ENCODE measurements at places on chromosomes 6 and 20.

GRCh38 chr6:148395583-148396101, 53.0 kb downstream of the SASH1 start:
- DNase-seq, result no peak

DNA sequence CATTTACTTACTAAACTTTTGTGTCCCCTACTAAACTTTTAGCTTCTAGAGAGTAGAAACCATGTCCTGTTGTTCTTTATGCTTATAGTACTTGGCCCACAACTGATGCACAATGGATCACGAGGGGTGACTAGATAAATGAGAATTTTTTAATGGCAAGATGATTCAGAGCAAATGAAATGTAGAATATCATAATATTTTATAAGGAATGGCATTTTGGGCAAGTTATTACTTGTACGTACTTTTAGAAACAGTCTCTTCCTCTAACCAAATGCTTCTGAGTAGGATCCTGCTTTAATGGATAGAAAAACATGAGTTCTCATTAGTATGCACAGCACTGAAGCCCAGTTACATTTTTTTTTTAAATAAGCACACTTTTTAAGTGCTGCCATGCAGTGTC, 336.3 kb downstream of the NRN1 start:
- no peak for DNase-seq

DNA sequence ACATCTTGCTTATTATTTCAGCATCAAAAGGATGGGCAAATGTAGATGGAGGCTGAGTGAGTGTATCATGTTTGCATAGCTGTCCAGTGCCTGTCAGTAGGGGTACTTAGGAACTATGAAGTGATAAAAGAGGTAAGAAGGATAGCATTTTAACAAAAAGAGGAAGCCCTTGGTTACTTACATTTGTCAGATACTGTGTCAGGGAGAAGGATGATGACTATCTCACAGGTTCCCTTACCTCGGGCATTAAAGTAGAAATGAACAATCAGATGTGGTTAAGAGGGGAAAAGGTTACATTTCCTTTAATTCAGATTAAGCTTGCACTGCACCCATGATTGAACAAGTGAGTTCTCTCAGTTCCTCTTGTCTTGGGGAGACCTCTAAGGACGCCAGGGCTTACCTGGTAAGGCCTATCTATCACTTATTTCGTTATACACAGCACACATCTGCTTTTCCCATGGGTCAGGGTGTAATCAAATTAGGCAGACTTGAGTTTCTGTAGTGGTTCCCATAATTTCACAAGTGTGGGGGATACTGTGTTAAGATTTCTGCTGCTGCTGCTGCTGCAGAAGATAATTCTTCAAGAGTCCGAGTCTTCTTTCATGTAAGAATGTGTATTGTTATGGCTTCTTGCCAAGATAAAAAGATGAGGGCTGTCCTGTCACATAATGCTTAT, 4.5 kb downstream of the FOXO3 start:
- no peak for DNase-seq

GRCh38 chr20:63942969-63943807, 13.0 kb downstream of the UCKL1 start:
- no peak for DNase-seq

GRCh38 chr6:8831366-8832152, 396.2 kb upstream of the SLC35B3 start:
- DNase-seq, result no peak

DNA sequence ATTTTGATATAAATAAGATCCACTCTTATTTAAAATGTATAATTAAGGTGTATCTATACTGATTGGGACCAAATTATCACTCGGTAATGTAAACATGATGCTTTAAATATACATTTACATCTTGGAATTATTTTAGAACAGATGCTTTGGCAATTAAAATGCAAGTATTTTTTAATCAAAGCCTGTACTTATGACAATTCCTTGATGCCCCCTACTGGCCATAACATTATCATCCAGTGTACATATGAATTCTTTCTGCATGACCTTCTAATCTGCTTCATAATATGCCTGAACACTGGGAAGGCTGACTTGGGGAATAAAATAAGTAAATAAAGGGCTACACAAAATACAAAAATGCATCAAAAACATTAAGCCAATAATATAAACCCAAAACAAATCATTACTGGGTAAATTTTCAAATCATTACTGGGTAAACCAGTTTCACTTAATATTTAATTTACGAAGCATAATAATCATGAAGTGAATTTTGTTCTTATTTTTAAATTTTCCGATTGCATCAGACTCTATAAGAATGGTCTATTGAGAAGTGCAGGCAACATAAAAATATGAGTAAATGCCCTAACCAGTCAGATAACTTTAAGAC, 65.1 kb downstream of the CGA start:
- peak; percentile 40 for DNase-seq

- no peak for DNase-seq
Measured at GRCh38 chr6:111585974-111586315, 19.7 kb downstream of the TRAF3IP2 start.

GRCh38 chr6:10316373-10316721, 98.5 kb downstream of the TFAP2A start:
- DNase-seq, result peak; percentile 64
